Breast epithelium (tissue), 4 donors: ENCODE measurements at places on chromosomes 7 and 10. TPM values are rescaled to one million over a fixed set of nuclear protein-coding genes. Genes with fewer than 3 reads are reported as not detected.
A peak's percentile ranks its signal among the peaks of the same experiment; 100 is the strongest.

DNA sequence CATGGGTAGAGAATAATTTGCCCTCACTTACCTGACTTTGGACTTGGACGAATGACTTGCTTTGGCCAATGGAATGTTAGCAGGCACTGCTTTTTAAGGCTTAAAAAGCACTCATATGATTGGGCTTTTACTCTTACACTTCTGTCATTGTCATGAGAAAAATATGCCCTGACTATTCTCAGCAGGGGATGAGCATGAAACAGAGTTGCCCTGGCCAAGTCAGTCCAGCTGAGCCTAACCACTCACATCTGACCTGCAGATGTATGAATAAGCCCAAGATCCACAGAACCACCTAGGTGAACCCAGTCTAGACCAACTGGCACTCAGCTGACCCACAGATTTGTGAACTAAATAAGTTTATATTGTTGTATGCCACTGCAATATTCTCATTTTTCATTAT lies 573.5 kb downstream of the TNS3 start:
- no peak for DNase-seq

DNA sequence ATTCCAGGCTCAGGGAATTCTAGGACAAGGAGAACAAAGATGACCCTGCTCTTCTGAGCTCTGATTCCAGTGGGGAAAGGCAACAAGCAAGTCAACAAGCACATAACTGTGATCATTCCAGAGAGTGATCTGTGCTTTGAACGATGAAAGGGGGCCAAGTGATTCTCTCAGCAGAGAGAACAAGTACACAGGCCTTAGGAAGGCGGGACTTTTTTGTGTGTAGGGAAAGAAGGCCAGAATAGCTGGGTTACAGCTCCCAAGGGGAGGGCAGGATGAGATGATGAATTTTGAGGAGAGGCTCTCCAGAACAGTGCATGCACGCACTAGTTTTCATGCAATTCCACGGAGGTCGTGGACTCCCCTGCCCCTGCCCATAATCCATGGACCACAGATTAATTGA lies 565.2 kb downstream of the SDK1 start:
- no peak for DNase-seq

Gene CRTAC1
- 1.6 TPM for total RNA-seq

Gene TAS2R41
- total RNA-seq: 0.66 TPM

DNA sequence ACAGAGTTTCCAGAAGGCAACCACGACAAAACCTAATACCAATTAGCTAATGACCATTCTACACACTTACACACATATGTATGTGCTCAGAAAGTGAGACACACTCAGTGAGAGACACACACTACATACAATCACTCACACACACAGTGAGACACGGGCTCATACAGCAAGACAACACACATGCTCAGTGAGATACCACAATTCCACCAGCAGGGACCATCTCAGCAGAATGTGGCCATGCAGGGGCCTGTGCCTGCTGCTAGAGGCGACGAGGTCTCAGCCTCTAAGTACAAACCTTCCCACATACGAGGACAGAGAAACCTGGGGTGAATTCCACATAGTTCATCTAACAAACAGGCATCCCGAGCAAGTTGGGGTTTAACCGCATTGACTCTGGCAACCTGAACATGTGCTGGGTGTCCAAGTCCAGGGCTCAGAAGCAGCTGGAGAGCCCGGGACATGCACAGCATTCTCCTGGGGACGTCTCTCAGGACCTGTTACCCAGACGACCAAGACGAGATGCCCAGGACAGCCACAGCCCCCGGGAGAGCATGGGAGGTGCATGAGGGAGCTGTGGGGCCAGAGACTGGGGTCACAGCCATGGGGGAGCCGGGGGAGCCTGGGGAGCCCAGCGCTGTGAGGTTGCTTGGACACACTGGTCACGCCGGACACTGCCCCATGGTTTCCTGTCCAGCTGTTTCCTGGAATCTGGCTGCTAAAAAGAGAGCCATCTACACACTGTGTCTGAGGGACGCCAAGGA lies 523.6 kb downstream of the PTPRN2 start:
- DNase-seq: no peak

DNA sequence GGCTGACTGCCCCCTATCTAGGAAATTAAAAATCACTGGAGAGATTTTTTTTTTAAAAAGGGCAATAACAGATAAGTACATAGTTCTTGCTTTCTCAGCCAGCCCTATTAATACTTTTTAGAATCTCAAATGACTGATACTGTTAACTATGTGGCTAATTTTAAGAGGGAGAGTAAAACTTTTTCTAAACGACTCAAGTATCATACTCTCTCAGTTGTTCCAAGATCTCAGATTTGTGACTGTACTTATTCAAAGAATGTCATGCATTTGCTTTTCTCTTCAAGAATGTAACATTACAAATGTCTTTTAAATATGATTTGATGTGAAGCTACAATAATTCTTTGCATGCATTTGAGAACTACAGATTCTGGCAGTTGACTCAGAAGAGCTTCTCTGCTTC lies 55.4 kb upstream of the RAB11FIP2 start:
- no peak for DNase-seq

- no peak for DNase-seq
Measured at GRCh38 chr10:79948976-79949722, at the start of gene SFTPD. Gene SFTPD, minus strand, starts transcription at chr10:79949105. Its CDS starts 2,446 bp downstream, at chr10:79946659.

DNA sequence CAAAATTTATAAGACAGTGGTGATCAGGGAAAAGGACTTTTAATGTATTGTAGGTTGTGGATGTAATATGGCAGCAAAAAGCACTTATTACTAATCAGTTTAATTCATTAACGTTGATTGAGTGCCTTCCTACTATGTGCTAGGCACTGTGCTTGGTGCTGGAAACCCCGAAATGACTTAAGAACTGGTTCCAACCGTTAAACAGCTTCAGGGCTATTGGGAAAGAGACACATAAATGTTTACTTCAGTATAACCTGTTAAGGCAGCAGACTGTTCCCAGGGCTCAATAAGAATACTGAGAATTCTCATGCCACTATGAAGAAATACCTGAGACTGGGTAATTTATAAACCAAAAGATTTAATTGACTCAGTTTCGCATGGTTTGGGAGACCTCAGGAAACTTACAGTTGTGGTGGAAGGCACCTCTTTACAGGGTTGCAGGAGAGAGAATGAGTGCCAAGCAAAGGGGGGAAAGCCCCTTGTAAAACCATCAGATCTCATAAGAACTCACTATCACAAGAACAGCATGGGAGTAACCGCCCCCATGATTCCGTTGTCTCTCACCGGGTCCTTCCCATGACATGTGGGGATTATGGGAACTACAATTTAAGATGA lies 1.1 kb upstream of the SLC25A13 start:
- no peak for DNase-seq

- no peak for DNase-seq
Measured at GRCh38 chr10:61554925-61555324, 101.7 kb upstream of the TMEM26 start.

- DNase-seq: peak; percentile 31
Measured at GRCh38 chr7:67738958-67739357, 742.3 kb downstream of the TYW1 start.

Gene FEZF1
- total RNA-seq: not detected

DNA sequence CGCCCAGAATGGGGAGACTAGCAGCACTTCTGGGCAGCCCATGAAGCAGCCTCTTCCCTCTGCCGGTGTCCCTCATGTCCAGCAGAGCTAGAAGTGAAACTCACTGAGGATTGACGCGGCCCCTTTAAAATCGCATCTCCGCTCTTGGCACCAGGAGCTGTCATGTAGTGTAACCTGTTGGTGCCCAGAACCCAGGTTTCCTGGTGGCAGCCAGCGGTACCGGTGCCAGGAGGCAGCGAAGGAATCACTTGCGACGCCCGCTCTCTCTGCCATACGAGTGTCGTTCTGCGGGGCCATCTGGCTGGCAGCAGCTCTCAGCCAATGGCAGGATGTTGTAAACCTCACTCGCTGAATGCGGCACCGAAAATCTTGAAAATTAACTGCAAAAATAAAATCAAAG lies 82.7 kb downstream of the CUX1 start:
- DNase-seq: no peak

DNA sequence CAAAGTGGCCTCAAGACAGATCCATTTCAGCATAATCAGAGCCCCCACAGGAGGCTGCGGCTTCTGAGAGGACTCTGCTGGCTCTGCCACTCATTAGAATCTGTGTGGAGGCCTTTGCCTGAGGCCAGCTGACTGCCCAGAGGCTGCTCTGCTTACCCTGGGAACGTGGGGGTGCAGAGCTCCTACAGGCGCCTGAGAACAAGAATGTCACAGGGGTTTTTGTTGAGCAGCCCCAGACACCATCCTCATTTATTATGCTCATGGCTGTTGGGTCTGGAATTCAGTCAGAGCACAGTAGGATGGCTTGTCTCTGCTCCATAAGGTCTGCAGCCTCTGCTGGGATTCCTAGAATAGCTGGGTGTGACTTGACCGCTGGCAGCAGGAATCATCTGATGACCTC lies 101.8 kb upstream of the GDF10 start:
- no peak for DNase-seq

- DNase-seq: no peak
Measured at GRCh38 chr7:103379270-103379975, 32.0 kb downstream of the PSMC2 start.

- no peak for DNase-seq
Measured at GRCh38 chr7:37815671-37816371, 32.6 kb upstream of the NME8 start.

DNA sequence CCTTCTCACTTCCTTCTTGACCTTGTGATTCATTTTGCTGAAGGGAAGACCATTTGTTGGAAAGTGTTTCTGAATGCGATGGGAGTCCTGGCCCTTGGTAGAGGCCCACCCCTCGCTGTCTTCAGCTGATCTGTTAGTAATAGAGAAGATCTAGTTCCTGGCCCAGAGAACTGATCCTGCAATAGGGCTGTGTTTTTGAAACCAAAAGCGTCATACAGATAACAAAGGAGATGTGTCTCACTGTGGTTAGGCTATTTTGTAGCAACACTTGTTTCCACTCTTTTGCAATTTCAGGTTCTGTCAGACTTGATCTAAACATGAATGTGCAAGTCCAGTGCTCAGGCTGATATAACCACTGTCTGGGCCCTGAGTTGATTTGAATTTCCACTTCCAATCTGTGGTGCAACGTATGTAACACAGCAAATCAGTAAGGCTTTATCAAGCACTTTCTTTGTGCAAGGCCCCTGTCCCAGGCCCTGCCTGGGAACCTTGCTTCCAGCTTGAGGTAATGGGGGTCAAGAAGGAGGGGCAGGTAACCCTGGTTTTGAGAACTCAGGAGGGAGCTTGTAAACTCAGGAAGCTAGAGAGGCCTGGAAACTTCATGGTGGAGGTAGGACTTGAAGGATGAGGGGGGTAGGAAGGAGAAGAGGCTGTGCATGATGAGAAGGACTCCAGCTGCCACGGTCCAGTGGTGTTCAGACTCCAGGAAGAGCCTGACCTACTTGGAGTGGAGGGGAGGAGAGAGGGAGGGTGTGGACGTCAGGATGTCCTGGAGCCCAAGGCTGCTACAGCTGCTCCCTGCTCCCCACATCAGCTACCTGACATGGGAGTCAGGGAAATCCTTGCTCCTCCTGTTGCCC lies 42.2 kb upstream of the SRGN start:
- no peak for DNase-seq

GRCh38 chr10:98444314-98445006 lies 2.3 kb downstream of the HPS1 start:
- DNase-seq: no peak

DNA sequence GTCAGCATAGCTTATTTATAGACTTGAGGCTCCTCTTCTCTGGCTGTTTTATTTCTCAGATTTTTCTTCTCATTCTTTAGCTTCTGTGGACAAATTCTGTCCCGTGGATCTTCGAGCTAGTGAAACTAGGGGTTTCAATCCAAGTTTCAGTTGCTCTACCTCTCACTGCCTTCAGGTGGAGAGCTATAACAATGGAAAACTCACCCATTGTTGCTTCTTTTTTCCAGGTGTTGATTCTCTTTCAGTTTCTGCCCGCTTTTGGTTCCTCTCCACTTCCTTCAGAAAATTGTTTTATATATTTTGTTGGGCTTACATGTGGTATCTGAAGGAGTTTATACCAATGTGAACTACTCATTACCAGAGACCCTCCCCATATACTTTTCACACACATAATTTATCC lies 266.1 kb downstream of the TCF7L2 start:
- DNase-seq: no peak

DNA sequence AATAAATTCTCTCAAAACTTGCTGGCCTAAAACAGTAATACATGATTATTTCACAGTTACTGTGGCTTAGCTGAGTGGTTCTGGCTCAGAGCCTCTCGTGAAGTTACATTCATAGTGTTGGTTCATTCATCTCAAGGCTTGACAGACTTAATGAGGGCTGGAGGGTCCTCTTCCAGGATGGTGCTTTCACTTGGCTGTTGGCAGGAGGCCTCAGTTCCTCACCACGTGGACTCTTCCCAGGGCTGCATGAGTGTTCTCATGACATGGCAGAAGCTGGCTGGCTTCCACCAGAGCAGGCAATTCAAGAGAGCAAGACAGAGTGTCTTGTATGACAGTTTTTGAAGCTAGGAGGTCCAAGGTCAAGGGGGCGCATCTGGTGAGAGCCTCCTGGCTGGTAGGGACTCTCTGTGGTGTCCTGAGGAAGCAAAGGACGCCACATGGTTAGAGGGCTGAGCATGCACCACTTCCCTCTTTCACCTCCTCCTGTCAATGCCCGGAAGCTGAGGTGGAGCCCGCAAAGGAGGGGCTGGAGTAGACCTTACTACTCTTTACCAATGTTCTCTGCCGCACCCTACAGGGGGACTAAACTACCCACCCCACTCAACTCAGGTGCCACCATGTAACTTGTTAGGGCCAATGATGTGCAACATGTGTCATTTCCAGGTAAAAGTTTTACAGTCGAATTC lies 58.2 kb upstream of the YAE1 start:
- no peak for DNase-seq

DNA sequence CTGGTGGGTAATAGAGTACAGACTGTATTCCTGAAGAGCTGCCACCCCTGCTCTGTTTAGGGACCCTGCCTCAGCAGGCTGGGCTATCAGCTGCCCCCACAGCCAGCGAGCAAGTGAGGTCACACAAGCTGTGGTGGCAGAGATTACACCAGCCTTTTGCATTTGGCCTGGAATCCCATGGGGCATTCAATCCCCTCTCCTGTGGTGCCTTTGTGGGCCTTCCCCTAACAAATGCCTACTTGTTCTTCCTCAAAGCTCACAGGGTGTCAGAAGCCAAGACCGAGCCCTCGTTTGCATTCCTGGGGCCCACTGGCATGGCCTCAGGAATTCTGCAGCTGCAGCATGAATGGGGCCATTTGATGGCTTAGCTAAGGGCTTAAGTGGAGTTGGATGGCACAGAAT lies 212.7 kb upstream of the PHYHIPL start:
- peak; percentile 86 for DNase-seq
